ENCODE measurements at places on chromosomes 5 and 9.
A peak's percentile ranks its signal among the peaks of the same experiment; 100 is the strongest.

- no peak for DNase-seq
Measured at GRCh38 chr9:128190516-128191405, 611 bp downstream of the CIZ1 start.

GRCh38 chr9:120755810-120756434, 37.3 kb downstream of the FBXW2 start:
- peak; percentile 64 for DNase-seq

- DNase-seq, result no peak
Measured at GRCh38 chr5:41118177-41118576, 47.0 kb upstream of the MROH2B start.

DNA sequence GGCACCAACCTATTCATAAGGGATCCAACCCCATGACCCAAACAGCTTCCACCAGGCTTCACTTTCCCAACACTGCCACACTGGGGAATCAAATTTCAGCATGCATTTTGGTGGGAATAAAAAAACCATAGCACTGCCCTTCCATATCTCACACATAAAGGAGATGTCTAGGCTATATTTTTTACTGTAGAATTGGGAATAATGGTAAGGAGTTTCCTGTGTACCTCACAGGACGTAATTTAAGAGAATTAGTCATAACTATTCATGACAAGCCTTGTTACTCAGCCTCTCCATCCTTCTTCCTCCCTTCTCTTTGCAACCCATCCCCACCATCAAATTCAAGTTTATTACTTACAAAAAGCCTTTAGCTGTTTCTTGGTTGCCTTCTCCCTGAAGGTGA, 352.1 kb downstream of the MLLT3 start:
- no peak for DNase-seq

- no peak for DNase-seq
Measured at GRCh38 chr9:113635586-113635985, 172.1 kb downstream of the RGS3 start.

DNA sequence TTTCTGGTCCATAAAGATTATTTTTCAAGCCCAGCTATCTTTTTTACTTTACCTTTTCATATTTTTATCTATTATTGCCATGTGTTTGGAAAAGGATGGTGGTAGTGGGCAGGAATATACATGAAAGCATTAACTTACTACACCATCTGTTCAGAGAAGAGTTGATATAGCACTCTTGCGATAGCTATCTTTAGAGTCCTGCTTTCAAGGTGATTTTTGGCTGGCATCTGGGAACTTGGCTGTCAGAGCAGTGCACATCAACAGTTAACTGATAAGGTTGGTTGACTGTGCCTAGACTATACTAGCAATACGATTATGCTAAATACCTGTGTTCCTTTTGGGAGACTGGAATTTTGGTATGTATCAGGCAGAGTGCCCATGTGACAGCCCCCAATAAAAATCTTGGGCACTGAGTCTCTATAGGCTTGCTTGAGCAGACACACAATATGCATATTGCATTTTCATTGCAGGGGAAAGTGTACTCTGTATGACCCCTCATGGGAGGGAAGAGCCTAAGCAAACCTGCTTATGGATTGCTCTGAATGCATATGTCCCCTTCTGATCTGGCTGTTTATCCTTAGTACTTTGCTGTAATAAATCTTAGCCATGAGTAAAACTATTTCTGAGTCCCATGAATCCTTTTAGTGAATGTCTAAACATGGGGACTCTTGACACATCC, 227.6 kb upstream of the C9orf72 start:
- no peak for DNase-seq

All from umbilical cord (tissue), 2 donors.